Effector CD4-positive, alpha-beta T cell (primary cell): ENCODE measurements at places on chromosomes 2 and 18.

- DNase-seq: no peak
Observed at GRCh38 chr2:239905306-239905705, 119.8 kb downstream of the NDUFA10 start.

GRCh38 chr2:58870704-58871103, 629.6 kb upstream of the FANCL start:
- no peak for DNase-seq

GRCh38 chr2:70964596-70965386, 13.6 kb upstream of the ANKRD53 start:
- peak; percentile 80 for DNase-seq

GRCh38 chr18:22422909-22423548, 5.3 kb upstream of the CTAGE1 start:
- no peak for DNase-seq

GRCh38 chr18:75023473-75023872, 185.5 kb downstream of the PTGR3 start:
- DNase-seq: no peak

DNA sequence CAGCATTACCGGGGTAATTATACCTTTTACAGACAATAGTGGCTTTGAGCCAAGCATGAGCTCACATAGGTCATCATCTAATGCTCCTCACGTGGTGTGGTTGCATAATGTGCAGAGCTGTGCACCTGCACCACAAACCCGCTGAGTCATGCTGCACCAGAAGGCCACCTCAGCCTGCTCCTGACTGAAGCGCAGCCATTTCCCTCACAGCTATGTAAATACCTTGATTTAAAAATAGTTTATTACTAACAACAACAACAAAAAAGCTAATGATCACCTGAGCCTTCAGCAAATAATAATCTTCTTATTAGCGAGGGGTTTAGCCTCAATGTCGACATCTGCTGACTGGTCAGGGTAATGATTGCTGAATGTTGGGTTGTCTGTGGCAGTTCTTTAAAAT, 238.8 kb downstream of the MBD5 start:
- no peak for DNase-seq

- DNase-seq: no peak
Observed at GRCh38 chr18:25817546-25818237, 272.7 kb downstream of the SS18 start.

- DNase-seq: no peak
Observed at GRCh38 chr2:128685841-128686496, 367.3 kb upstream of the HS6ST1 start.

GRCh38 chr2:45649858-45650811, 1.3 kb upstream of the PRKCE start:
- DNase-seq: peak; percentile 46

DNA sequence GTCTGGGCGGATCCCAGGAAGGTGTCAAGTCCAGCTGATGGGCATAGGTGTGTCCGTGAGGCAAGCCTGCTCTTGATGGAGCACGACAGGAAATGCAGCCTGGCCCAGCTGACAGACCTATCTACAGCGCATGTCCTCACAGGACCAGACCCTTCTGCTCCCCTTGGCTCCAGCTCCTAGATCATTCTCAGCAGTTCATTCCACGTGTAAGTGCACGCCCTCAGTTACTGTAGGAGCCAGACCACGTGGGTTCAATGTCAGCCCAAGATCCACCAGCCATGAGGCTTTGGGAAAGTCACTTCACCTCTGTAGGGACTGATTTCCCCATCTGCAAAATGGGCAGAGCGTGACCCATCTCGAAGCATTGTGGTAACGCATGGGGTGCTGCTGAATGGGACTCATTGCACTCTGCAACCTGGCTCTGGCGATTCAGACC, 47.8 kb downstream of the TMEM17 start:
- no peak for DNase-seq

GRCh38 chr2:40173276-40173675, 278.6 kb downstream of the SLC8A1 start:
- DNase-seq: no peak

DNA sequence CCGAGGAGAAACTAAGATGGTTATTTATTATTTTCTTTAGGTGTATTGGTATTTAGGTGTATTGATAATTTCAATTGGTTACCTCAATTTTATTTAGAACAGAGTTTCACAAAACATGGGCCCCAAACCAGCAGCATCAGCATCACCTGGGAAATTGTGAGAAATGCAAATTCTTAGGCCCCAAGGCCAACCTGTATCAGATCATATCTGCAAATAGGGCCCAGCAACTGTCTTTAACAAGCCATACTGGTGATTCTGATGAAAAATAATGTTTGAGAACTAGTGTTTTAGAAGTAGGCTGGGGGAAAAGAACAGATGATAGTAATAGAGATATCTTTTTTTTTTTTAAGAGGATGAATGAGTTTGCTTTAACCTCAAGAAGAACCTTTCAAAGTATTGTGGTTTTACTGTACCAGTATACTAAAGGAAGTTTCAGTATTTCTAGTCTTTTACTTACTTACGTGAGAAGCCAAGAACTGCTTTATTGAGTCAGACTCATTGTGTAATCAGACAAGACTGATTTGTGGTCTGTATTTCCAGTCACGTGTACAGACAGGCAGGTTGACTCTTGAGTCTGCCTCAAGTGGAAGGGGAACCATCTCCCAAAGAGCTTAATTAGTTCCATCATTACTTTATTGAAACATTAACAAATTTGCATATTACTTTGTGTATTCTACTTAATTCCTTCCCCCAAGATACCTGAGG, 60.4 kb upstream of the GAREM1 start:
- no peak for DNase-seq

GRCh38 chr2:96969321-96969720, 17.1 kb downstream of the FAM178B start:
- DNase-seq: no peak

- no peak for DNase-seq
Observed at GRCh38 chr2:241359481-241360045, 3.5 kb downstream of the FARP2 start.

GRCh38 chr18:41949206-41949920, 5.7 kb upstream of the PIK3C3 start:
- no peak for DNase-seq

DNA sequence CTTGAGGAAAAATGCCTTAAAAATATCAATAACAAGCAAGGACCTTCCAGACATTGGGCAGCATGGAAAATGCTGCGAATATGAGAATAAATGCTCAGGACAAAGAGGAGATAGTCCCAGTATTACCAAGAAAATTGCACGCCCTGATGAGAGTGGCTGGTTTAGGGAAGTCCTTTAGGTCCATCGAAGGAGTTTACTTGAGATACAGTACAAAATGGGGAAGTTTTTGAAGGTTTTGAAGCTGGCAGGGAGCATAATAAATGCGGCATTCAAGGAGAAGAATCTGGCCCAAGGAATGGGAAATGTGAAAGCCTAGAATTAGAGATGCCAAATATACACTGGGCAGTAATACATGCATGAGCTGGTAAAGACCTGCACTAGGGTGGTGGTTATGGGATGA, 90.2 kb upstream of the SPATS2L start:
- no peak for DNase-seq

- no peak for DNase-seq
Observed at GRCh38 chr2:216215658-216216390, 106.7 kb downstream of the XRCC5 start.
